ENCODE measurements at places on chromosomes 6 and 20.

GRCh38 chr20:56953048-56953586 lies 313.3 kb downstream of the BMP7 start:
- no peak for DNase-seq

DNA sequence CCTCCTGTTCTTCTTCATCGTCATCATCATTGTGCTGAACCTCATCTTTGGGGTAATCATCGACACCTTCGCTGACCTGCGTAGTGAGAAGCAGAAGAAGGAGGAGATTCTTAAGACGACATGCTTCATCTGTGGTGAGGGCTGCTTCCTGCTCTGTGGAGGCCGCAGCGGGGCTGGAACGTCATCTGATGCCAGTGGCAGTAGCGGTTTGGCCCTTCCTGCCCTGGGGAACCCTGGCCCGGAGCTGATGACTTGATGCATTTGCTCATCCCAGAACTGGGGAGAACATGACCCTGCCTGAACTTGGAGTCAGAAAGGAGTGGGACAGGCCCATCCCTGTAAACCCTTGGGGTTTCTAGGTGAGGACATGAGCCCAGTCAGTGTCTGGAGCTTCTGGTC lies 18.7 kb downstream of the UQCC2 start:
- DNase-seq = no peak

GRCh38 chr20:64035066-64035932 lies 683 bp upstream of the C20orf204 start:
- DNase-seq = no peak

GRCh38 chr6:3753228-3753835 lies 1.8 kb upstream of the PXDC1 start:
- no peak for DNase-seq

GRCh38 chr6:36339146-36339545 lies 2.5 kb upstream of the BNIP5 start:
- no peak for DNase-seq

- no peak for DNase-seq
Measured at GRCh38 chr6:63635215-63635587, 401 bp upstream of the PHF3 start.
